ENCODE measurements at places on chromosomes 2 and 18. TPM values are rescaled to one million over a fixed set of nuclear protein-coding genes. Genes with fewer than 3 reads are reported as not detected.

DNA sequence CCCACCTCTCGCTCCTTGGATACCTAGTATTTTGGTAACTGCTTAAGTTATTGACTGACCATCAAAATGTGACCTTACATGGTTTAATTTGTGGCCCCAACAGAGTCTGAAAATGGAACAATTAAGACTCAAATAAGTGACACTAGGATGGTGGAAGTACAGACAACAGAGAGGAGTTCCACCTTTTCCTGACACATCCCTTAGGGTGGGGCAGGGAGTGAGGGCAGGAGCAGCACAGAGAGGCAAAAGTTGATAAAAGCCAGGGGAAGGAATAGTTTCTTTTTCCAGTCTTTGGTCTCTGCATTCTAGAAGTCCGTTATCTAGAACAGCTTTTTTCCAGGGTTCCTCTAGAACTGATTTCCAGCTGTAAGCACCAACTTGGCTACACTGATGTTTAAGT lies 32.2 kb downstream of the FTCDNL1 start:
- no peak for DNase-seq

DNA sequence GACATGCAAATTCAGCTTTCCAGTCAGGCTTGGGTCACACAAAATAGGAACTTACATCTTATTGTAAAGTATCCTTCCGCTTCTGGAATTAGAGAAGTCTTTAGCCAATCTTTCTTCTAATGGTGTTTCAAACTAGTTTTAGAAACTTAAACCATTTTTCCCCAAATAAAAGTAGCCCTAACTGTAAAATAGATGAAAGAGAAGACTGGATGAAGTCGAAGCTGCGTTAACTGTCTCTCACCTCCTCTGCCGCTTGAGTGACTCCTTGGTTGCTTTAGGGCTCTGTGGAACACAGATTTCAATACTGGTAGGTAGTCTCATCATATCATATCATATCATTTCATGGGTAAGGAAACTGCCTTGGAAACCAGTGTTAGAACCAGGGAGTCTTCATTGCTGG lies 498.4 kb downstream of the XIRP2 start:
- no peak for DNase-seq

- no peak for DNase-seq
These were observed 89.1 kb downstream of the ZNF385B start for GRCh38 chr2:179772346-179772745.

The SPAST gene
- polyA plus RNA-seq = 4.8 TPM

The FSHR gene
- not detected for polyA plus RNA-seq

- DNase-seq = no peak
These were observed 22.5 kb upstream of the MAP3K20 start for GRCh38 chr2:173053043-173053699.

DNA sequence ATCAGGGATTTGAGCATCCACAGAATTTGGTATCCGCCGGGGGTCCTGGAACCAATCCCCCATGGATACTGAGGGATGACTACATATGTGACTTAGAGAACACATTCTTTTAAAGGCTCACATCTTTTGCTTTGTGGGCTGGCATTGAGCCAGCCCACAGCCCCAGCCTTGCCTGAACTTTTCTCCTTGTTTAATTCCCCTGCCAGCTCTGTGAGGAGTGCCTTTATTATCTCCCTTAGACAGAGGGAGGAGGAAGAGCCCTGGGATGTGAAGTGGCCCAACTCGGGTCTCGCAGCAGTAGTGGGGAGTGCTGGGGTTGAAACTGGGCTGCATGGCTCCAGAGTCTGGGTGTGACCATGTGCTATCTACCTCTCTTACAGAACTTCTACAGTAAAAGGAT lies 7.6 kb downstream of the TTC39C start:
- peak; percentile 55 for DNase-seq

DNA sequence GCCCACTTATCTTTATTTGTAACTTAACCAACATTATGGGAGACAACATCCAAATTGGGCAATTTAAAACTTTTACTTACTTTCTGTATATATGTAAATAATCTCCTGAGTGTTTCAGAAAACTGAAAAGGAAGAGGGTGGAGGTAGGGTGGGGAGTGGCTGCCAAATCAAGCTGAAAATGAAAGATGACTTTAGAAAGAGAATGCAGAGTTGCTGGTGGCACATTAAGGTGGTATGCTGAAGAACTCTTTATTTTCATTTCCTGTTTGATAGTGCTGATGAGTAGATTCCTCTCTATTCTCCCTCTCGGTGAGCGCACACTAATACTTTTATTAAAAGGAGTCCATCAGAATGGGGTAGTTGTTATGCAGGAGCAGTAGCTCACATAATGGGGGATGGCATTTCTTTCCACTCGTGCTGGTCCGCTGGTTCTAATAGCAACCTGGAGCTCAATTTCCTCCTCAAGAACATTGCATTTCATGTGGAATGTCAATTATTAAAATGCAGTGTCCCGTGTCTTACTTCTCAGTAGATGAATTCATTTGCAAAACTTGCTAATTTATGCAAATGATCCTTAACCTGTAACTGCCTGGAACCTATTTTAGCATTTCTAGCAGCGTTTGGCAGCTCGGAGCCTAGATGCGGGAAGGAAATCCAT lies 466.9 kb upstream of the HNRNPA3 start:
- no peak for DNase-seq

The ALPI gene
- not detected for polyA plus RNA-seq

DNA sequence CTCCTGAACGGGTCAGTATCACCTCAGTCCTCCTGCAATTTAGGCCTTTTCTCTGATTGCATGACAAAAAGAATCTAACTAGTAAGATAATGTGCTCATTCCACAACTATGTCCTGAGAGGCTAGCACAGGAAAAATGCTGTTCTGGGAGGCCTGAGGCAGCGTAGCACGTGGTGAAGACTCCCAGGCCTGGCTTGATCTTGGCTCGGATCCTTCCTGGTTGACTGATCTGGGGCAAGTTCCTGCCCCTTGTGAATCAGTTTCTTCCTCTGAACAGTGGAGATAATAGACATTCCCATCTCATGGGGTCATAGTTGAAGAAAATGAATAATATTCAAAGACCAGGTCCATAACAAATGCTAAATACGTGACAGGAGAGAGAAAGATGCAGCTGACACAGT lies 12.3 kb downstream of the FBLN7 start:
- peak; percentile 95 for DNase-seq

The FN1 gene
- polyA plus RNA-seq = 13,004 TPM

The ANKRD30BL gene
- not detected for polyA plus RNA-seq

DNA sequence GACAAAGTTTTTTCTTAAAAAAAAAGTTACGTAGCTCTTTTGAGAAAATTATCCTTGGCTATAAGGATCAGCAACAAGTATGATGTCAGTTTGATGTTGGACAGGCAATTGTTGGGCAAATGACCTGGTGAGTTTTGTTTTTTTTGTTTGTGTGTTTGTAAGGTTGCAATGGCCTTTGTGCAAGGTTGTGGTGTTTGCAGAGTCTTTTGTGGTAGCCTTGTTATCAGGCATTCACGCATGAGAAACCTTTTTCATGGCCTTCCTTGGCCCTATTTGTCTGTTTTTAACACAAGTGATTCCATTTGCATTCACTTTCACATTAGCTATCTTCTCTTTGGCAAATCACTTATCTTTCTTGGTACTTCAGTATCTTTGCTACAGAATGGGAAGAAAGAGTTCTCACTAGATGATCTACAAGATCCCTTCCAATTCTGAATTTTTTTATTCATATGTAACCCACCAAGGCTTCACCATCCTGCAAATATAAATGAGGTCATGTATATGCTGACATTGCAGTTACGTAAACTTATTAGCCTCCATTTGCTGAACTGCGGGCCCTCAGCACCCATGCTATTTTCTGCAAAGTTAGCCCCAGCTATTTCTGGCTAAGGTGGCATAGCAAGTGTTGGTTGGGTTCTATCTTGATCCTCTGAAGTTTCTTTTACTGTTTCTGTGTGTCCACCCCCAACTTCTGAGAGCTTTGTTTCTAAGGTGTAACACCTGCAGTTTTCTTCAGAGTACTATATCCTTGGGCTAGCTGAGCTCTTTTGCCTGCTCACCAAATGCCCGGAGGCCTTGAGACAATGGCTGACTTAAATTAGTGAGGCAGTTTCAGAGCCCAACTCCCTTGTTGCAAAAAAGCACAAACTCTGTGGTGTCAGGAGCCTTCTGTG lies 667.1 kb downstream of the IRS1 start:
- no peak for DNase-seq

GRCh38 chr2:212610872-212611425 lies 72.3 kb upstream of the ERBB4 start:
- DNase-seq = no peak

The STK11IP gene
- polyA plus RNA-seq = 14.5 TPM

- DNase-seq = no peak
These were observed 270.4 kb upstream of the CCDC68 start for GRCh38 chr18:55229682-55230081.

DNA sequence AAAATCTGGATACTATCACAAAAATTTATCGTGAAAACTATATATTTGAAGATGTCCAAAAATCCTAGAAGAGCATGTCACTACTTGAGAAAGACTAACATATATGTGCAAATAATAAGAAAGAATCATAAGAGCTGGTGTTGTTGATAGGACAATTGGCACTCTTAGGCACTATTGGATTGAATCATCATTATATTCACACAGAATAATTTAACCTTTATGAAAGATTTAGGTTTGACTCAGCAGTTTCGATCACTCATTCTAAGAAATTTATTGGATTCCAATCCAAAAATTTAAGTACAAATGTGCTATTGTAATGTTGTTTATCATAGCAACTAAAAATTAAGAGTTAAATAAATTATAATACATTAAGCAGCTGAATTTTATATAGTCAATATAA lies 503.6 kb downstream of the SPAG16 start:
- DNase-seq = no peak

GRCh38 chr18:59085126-59085794 lies 54.4 kb upstream of the SEC11C start:
- DNase-seq = no peak

GRCh38 chr18:24009651-24010333 lies 4.8 kb upstream of the TTC39C start:
- DNase-seq = no peak

DNA sequence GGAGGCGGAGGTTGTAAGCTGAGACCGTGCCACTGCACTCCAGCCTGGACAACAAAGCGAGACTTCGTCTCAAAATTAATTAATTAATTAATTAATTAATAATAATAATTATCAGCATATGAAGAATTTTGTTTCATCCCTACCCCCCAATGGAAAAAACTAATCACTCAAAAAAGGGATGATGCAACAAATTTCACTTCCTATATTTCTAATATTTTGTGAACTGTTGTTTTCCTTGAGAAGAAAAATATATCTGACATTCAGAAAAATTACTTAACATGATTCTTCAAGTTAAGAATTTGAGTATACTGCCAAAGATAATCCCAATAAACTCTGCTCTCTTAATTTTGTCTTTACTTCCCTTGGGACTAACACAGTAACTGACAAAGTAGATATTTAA lies 28.1 kb downstream of the EXOC6B start:
- no peak for DNase-seq

The ABCB11 gene
- polyA plus RNA-seq = not detected
